ENCODE measurements at places on chromosomes 4 and X.

GRCh38 chr4:35556387-35556786 lies 687.9 kb downstream of the ARAP2 start:
- DNase-seq, result no peak

GRCh38 chr4:15089979-15090378 lies 87.7 kb downstream of the CPEB2 start:
- DNase-seq, result no peak

DNA sequence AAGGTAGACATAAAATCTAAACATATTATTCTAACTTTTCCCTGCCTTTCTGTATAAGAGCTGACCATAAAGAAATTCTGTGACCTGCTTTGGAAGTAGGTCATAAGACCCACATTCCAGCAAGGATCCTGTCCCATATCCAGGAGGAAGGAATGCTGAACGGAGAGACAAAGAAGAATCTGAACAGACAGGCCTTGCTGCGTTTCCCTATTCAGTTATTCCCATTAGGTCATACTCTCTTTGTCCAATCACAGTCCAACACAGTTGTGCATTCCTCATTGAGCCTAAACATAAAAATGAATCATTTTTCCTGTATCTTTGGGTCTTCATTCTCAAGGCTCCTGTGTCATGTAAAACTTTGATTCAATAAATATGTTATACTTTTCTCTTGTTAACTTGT lies 287.6 kb upstream of the TAPT1 start:
- no peak for DNase-seq

DNA sequence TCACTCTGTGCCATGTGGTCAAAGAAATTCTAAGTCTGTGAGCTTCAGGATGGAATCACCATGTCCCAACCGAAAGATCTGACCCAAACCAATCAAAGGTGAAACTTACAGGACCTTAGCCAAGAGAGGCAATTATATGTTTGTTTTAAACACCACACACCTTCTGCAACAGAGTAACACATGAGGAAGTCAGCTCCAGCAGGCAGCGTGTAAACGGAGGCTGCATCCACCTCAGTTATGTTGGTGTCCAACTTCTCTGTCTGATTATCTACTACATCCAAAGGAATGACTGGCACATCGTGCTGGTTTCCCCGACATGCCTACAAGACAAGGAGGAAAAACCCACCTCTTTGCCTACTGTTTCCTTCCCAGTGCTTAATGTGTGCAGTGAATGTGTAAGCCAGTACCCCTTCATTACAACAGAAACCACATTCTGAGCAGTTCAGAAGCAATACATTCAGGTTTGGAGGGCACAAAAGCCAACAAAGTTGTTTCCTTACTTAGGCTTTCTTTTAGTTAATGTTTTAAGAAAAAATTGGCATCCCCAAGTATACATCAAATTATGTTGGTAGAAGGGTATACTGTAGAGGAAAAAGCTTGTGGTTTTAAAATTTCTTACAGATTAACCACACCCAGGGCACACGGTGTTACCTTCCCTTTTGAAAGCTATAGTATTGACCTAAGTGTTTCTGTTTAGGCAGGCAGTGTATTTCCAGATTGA lies 12.4 kb downstream of the CASP6 start:
- no peak for DNase-seq

DNA sequence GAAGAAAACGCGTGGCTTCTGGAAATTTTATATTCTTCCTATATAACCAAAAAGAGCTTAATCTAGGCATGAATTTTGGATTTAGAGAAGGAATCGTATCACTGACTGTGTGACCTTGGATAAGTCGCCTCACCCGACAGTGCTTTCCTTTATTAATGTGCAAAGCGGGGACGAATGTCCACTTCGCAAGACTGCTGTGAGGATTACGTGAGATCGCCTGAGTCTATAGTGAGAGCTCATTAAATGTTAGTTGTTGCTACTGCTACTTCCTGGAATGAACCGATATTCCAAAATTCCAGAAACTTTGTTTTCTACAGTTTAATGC lies 448 bp upstream of the TBC1D8B start:
- no peak for DNase-seq

GRCh38 chrX:8233091-8233490 lies 62.0 kb upstream of the VCX2 start:
- DNase-seq, result no peak

- no peak for DNase-seq
These were observed 135.0 kb upstream of the TENT5D start for GRCh38 chrX:80285131-80285773.

DNA sequence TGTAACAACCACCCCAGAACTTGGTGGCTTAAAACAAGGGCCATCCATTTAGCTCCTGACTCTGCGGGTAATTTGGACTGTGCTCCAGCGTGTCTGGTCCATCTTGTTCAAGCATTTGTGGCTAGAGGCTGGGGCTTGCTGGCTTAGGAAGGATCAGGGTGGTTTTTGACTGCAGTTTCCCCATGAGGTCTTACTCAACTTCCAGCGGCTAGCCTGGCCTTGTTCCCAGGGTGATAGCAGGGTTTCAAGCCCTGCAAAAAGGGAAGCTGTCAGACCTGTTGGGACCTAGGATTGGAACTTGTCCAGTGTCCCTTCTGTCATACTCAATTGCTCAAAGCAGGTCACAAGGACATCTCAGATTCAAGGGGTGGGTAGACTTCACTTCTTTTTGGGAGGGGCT lies 205.9 kb downstream of the STIM2 start:
- DNase-seq, result peak; percentile 67

DNA sequence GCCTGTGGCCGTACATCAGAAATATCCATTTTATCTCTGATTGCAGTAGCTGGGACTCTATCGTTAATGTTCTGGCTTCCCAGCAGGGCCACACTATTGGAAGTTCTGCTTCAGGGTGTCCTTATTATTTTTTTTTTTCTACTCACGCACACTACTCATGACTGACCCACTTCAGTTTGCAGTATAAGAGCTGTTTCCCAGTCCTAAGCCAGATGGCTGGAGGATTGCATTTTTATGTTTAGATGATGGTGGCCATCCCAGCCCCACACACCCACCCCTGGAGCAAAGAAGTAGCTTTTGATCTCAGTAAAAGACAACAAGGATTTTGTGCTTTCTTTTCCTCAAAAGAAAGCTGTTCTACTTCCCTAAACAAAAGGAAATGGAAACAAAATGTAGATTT lies 557.0 kb upstream of the GALNTL6 start:
- DNase-seq, result no peak

GRCh38 chrX:18895189-18895951 lies 88.5 kb downstream of the PHKA2 start:
- no peak for DNase-seq

DNA sequence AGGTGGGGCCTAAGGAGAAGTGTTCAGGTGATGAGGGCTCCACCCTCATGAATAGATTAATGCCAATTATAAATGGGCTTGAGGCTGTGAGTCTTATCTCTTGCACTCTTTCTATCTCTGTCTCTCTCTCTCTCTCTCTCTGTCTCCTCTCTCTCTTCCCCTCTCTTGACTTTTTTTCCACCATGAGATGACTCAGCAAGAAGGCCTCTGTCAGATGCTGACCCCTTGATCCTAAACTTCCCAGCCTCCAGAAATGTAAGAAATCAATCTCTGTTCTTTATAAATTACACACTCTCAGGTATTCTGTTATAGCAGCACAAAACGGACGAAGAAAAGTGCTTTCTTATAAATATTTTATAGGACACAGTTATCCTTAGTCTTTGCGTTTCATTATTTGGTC lies 184.9 kb upstream of the PCDH7 start:
- no peak for DNase-seq

DNA sequence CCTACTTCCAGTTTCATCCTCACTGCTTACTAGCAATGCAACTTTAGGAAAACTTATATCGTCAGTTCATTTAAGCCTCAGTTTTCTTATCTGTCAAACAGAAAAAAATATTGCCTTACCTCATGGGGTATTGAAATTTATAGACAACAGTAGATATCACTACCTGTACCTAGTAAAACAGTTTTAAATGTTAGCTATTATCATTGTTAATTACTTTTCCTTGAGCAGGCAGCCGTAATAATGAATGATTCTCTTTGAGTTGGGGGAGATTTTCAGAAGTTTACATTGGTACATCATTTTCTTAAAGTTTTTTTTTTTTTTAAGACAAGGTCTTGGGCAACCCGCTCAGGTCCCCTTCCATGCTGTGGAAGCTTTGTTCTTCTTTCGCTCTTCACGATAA lies 71.7 kb upstream of the BMPR1B start:
- no peak for DNase-seq

- DNase-seq, result no peak
These were observed 18.1 kb upstream of the TMEM150C start for GRCh38 chr4:82579932-82580331.

DNA sequence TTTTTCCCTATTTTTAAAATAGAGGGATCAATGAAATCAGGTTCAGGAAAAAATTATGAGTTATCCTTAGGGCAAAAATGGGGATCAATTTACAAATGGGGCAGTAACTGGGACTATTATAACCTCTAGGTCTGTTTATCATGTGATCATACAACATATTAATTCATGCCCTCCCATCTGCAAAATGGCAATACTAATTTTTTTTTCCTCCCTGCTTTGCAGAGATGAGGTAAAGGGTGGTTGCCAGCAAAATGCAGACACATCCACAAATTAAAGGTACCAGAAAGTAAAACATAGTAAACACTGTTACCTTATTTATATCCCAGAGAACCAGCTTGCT lies 467 bp downstream of the HSD17B11 start:
- no peak for DNase-seq

- DNase-seq, result peak; percentile 28
These were observed 18.5 kb downstream of the LAP3 start for GRCh38 chr4:17595471-17596005.

- DNase-seq, result no peak
These were observed 81.4 kb downstream of the CEP44 start for GRCh38 chr4:174365018-174365587.

DNA sequence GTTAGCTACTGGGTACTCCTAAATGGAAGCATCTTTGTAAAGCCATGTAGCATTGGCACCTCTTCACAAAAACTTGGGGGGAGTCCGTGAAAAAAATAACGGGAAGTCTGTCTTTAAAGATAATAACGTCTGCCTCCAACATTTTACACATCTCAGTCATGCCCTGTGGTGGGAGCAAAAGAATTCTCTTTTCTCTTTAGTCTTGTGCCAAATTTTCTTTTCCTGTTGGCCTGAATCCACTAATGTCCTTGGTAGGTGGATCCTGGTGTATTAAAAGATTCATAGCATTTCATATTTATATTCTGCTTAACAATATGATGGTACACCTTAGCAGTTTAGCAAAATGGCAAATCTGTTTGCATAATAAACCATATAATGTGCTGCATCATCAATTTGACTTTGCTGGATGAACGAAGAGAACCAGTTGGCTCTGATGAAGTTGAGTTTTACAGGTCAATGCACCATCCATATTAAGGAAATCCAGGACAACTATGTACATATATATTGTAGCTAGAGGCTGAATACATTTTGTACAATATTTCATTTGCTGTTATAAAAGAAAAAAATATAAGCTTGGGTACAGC lies 746.4 kb upstream of the MAGEB2 start:
- DNase-seq, result no peak

GRCh38 chr4:120277391-120277790 lies 210.7 kb upstream of the MAD2L1 start:
- DNase-seq, result no peak

GRCh38 chr4:41155194-41155830 lies 59.0 kb downstream of the APBB2 start:
- DNase-seq, result no peak

DNA sequence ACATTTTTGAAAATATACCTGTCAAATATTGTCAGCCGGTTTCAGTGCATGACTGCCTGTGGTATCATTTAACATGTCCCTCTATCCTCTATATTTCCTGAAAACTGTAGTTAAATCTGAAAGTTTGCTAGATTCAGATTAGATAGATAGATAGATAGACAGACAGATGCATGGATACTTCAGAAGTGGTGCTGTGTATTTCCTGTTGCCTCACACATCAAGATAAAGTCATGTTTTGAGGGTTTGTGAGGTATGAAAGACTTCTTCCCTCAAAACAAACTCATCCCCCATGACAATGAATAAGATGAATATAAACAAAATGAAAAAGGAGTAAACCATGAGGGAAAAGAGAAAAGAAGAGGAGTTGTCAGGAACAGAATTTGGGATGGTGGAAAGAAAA lies 6.0 kb upstream of the BST1 start:
- DNase-seq, result no peak

GRCh38 chrX:129316461-129316860 lies 206.8 kb downstream of the SMARCA1 start:
- no peak for DNase-seq

DNA sequence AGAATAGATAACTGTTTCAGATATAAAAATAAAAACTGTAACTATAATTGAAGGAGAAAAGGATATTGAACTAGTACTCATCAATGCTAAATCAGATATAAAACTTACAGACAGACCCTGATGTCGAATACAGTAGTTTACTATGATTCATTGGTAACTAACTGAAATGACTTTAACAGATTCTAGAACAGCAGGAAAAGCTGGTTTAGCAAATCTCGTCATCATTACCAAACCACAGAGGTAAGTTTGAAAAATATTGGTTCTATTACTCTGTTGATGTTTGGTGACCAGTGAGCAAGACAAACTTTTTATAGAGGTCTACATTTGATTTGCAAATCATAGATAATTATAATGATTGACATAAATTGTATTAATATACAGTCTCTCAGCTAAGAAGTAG lies 551.4 kb upstream of the ADGRL3 start:
- no peak for DNase-seq

DNA sequence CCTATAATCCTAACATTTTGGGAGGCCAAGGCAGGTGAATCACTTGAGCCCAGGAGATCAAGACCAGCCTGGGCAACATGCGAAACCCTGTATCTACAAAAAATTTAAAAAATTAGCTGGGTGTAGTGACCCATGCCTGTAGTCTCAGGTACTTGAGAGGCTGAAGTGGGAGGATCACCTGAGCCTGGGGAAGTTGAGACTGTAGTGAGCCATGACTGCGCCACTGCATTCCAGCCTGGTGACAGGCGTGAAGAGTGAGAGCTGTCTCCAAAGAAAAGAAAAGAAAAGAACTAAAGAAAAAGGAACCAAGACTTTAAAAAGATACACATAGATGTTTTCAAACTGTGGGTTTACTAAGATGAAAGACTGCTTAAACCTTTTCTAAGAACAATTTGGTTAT lies 129.0 kb downstream of the SPCS3 start:
- DNase-seq, result no peak

DNA sequence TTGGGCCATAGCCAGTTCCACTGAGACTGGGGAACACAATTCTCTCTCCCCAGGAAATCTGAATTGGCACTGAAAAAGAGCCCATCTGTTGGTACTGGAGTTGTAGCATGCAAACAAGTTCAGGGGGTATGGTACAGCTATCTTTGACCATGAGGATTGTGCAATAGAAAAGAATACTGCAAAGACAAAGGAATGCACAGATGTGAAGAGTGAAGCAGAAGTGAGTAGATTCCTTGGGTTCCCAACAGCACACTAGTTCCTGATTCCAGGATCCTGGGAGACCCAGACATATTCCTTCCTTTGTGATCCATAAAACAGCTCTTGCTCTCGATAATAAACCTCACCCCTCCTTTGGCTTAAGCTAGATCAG lies 43.3 kb upstream of the CTAG2 start:
- no peak for DNase-seq

GRCh38 chr4:88320780-88321373 lies 36.5 kb upstream of the PPM1K start:
- DNase-seq, result peak; percentile 40

Measured in CD4-positive, alpha-beta T cell treated with Interferon gamma for 1 hour (primary cell).